ENCODE measurements at places on chromosomes 4 and X.

- DNase-seq, result peak; percentile 75
Measured at GRCh38 chr4:172147687-172148086, 334.5 kb downstream of the GALNTL6 start.

DNA sequence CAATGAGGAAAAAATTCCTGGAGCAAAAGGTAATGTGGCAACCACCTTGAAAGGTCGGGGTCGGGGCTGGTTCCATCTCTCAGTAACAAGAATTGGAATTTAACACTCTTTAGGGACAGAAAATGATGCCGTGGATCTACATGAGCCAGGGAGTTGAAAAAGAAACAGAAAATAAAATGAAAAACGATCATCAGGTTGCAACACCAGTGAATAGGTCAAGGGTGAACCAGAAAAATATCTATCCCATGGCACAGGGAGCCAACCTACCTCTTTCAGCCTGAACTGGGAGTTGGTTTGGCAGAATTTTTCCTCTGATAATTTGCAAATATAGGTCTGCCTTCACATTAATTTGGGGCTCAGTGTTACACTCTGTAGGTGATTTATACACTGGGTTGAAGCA lies 93.7 kb downstream of the C4orf33 start:
- DNase-seq, result no peak

GRCh38 chr4:52032005-52032404 lies 6.1 kb downstream of the SGCB start:
- DNase-seq, result no peak

DNA sequence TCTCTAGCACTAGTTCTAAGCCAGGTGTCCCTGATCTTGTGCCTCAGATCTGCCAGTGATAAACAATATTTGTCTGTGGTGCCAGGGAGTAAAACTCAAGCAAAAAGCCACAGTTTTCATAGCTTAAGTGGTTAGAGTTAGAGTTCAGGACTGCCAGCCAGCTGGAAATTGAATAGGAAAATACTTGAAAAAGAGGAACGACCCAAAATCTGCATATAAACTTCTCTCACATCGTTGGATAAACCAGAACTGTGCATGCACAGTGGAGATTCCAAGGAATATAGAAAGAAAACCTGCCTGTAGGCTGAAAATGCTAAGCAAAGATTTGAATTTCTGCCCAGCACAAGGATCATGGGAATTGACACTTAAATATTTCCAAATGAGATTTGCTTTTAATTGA lies 35.0 kb upstream of the GNPDA2 start:
- DNase-seq, result no peak

GRCh38 chr4:175809402-175810072 lies 2.5 kb downstream of the GPM6A start:
- no peak for DNase-seq

DNA sequence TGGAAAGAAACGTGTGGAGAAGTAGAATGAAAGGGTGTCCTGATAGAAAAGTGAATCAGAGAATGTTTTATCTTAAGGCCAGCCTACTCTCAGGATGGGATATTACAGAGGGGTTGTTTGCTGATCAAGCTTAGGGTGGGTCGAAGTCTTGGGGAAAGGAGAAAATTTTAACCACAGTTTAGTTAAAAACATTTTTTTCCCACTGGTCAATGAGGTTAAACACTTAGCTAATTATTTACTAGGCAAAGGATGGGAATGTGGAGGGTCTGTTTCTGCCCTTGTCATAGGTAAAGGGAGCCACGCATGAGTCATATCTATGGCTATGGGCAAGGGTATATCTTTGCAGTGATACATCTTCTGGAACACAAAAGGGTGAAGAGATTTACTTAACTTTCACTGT lies 16.1 kb upstream of the SULT1E1 start:
- no peak for DNase-seq

- no peak for DNase-seq
Measured at GRCh38 chr4:82779032-82779431, 19.6 kb downstream of the SCD5 start.

- DNase-seq, result peak; percentile 53
Measured at GRCh38 chrX:10157543-10157942, 768 bp downstream of the CLCN4 start.

GRCh38 chr4:151438154-151438553 lies 29.2 kb downstream of the FHIP1A start:
- no peak for DNase-seq

- no peak for DNase-seq
Measured at GRCh38 chrX:19496711-19497110, 18.6 kb downstream of the MAP3K15 start.

- DNase-seq, result no peak
Measured at GRCh38 chr4:156660465-156660864, 311.1 kb downstream of the PDGFC start.

DNA sequence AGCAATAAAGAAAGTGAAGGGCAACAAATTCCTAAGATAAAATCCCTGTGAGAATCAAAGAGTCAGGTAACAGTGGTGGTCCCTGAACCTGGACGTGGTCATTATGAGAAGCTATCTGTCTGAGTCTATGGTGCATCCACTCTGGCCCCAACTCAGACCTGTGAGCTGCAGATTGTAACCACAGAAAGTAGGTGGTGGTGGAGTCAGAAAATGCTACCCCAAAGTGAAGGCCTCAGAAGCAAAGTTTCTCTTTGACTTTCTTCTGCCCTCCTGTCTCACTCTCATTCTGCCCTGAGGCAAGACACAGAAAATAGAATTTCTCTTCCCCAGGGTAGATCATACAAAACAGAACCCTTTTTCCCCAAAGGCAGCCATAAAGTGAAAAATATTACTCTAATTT lies 84.1 kb upstream of the NEIL3 start:
- no peak for DNase-seq

DNA sequence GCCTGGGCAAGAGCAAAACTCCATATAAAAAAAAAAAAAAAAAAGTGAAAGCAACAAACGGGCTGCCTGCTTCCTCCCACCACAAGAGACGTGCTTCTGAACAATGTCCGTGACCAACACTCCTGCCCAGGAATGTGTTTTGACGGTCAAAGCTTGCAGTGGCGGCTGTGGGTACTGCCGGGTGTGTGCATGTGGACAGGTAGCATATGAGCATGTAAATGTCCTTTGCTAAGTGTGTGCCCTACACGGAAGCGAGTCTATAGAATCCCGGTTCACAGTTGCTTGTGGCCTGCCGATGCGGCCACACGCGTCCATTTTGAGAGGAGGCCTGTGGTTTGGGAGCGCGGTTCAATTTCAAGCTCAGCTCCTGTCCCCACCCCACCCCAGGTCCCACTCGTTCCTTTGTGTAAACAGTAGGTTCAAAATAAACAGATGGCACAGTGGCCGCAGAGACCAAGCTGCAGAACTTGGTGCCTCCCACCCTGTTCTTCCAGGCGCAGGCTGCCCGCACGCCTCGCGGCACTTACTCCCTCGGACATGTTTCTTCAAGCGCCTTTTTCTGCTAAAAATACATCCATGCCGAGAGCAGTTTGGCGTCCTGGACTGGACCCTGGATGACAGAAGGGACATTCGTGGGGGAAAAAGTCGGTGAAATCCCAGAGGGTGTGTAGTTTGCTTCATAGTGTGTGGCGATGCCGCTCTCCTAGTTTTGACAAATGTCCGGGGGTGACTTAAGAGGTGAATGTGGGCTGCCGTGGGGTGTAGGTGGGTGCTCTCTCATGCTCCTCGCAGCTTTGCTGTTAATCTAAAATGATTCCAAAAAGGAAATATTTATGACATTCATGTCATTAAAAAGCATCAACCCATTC lies 11.5 kb upstream of the NKX1-1 start:
- no peak for DNase-seq

DNA sequence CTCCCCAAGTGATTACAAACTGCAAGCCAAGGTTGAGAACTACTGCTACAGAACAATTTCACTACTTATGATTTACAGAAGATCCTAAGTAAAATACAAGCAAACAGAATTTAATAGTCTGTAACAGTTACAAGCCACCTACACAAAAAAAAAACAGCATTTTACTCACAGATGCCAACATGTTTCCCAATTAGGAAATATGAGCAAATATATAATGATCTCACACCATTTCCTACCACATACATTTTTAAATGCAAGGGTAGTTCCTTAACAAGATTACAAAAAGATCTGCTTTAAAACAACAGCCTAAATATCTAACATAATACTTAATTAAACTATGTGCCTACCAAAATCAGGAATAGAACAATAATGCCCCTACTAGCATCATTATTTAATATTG lies 63.4 kb downstream of the EFHC2 start:
- DNase-seq, result no peak

- DNase-seq, result no peak
Measured at GRCh38 chr4:8394806-8395205, 45.7 kb downstream of the ACOX3 start.

DNA sequence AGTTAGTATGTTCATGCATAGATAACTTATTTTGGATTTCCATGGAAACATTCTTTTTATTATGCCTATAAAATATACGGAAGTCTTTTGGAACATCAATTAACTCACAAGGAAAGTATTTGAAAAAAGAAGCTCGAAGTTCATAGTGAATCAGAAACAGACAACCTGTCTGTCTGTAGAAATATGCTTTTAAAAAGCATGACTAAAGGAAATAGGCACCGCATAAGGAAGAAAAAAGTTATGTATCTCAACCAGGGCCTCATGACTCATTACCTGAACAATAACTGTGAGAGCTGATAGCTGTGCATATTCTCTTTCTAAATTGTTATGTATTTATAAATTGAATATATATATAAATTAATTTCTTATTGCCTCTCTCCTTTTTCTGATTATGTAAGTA lies 324.1 kb downstream of the TLL1 start:
- no peak for DNase-seq

DNA sequence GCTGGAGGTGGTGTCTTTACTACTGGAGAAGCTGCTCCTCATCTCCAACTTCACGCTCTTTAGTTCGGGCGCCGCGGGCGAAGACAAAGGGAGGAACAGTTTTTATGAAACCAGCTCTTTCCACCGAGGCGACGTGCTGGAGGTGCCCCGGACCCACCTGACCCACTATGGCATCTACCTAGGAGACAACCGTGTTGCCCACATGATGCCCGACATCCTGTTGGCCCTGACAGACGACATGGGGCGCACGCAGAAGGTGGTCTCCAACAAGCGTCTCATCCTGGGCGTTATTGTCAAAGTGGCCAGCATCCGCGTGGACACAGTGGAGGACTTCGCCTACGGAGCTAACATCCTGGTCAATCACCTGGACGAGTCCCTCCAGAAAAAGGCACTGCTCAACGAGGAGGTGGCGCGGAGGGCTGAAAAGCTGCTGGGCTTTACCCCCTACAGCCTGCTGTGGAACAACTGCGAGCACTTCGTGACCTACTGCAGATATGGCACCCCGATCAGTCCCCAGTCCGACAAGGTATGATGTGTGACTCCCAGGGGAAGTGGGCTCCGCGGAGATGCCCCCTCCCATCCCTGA lies 634 bp downstream of the LRAT start:
- DNase-seq, result no peak

DNA sequence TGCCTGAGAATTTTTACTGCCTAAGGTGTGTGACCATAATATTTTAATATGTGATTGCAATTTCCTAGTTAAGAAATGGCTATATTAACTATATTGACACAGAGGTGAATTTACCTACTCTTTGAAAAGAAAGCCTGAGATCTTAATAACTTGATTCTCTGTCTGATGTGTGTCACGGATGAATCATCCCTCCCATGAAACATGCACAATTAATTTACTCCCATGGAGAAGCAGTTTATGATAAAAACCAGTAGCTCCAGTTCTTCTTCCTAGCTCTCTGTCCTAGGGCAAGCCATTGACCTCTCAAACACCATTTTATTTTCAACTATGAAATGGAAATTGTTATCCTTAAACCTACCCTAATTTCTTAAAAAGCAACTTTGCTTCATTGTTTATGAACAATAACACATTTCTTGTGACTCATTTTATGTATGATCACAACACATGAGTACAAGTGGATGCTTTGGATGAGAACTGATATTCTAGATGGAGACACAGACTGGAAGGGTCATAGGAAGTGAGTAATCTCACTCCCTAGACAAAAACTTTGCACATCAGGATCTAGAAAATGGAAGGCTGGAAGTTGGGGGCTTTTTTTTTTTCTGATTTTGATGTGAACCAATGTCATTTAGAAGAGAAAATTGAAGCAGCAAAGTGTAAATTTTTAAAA lies 438.3 kb downstream of the GPAT3 start:
- no peak for DNase-seq

DNA sequence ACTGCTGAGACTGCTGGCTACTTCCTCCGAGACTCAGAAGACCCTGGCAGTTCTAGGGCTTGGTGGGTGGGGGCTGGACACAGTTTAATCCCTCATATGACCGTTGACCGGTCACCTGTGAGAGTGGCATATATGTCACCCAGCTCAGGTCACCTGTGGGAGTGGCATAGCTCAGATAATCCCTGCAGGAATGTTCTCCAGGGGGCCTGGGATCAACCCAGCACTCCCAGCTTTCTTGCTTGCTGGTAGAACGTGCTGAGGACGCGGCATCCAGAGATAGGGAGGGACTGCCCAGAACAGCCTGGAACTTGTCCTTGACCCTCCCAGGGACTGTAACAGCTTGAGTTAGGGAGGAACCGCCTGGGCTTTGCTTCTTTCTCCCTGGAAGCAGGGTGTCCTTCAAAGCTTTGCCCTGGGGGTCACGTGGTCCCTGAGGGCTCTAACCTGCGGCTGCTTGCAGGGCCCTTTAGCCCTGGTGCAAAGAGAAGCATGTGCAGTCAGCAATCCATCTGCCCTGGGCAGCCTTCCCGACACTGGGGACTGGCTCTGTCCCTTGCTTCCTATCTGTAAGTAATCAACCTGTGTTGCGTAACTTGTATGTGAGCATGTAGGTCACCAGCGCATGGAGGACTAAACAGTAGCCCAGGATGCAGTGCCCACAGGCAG lies 55.3 kb downstream of the ZFYVE28 start:
- no peak for DNase-seq

DNA sequence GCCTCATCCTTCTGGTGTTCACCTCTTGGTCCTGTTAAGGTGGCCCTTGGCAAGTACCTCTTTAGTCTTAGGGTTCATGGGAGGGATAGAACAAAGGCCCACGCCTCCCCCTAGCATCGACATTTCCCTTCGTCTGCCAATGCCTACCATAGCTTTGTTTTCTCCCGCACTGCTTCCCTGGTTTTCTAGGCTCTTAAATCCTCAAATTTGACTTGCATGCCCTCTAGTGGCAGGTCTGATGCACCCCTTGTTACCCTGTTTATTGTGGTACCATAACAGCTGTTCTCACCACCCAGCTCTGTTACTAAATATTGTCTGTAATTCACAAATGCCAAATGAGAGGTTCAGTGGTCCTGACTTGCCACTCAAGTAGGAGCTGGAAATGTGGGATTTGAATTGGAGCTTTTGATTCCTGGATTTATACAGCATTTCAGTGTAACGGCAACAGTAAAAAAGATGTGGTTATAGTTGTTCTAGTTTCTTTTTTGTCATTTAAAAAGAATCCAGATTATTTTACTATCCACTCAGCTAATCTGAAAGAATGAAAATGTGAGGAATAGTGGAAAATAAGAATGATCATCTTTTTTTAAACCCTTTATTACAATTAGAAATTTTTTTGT lies 100.1 kb downstream of the REPS2 start:
- DNase-seq, result peak; percentile 63

- no peak for DNase-seq
Measured at GRCh38 chrX:148530464-148531077, 30.2 kb downstream of the AFF2 start.

- DNase-seq, result no peak
Measured at GRCh38 chrX:65821721-65822496, 154.5 kb downstream of the MSN start.

GRCh38 chr4:13920901-13921300 lies 293.4 kb upstream of the BOD1L1 start:
- DNase-seq, result peak; percentile 100

GRCh38 chr4:174055344-174055743 lies 228.1 kb downstream of the FBXO8 start:
- no peak for DNase-seq

- DNase-seq, result peak; percentile 57
Measured at GRCh38 chrX:115233497-115234455, at the start of gene LRCH2. LRCH2 (minus strand) TSS chrX:115234096; CDS start chrX:115234041, 55 bp downstream.

GRCh38 chr4:11359591-11359990 lies 69.1 kb downstream of the HS3ST1 start:
- no peak for DNase-seq
